ENCODE measurements at places on chromosomes 3 and 15. TPM values are rescaled to one million over a fixed set of nuclear protein-coding genes. Genes with fewer than 3 reads are reported as not detected.

- no peak for DNase-seq
Measured at GRCh38 chr3:50271314-50271936, 2.5 kb downstream of the SEMA3B start.

DNA sequence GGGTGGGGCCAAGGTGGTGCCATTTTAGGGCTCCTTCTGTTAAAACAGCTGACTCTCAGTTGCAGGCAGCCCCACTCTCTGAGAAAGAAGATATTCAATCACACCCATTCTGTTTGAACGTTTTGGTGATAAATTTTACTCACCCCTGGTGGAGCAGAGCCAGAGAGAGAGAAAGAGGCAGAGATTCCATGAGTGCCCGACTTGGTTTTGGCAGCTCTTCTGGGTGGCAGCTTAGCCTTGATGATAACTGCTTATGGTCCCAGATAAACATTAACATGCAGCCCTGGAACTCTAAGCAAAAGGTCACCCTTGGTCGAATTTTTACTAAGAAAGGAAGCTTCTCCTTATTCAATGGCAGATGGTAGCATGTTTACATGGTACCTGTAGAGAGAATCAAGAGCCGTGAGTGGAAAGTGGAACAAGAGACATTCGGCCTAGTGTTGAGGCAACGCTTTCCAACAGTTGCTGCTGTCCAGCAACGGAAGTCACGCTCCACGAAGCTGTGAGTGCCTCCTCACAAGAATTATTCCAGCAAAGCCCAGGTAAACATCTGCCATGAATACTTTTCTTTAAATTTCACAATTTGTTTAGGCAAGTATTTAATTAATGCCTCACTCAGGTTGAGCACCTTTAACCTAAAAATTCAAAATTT, 530.6 kb upstream of the ROBO2 start:
- no peak for DNase-seq

The PRICKLE2 gene
- not detected for total RNA-seq

The SLC25A36 gene
- 42.3 TPM for total RNA-seq

GRCh38 chr15:52527911-52528563, 643 bp downstream of the MYO5A start:
- DNase-seq: peak; percentile 70

GRCh38 chr15:51696566-51696965, 15.3 kb downstream of the SCG3 start:
- no peak for DNase-seq

- DNase-seq: no peak
Measured at GRCh38 chr3:176650478-176650877, 546.8 kb downstream of the TBL1XR1 start.

The GRK7 gene
- not detected for total RNA-seq

DNA sequence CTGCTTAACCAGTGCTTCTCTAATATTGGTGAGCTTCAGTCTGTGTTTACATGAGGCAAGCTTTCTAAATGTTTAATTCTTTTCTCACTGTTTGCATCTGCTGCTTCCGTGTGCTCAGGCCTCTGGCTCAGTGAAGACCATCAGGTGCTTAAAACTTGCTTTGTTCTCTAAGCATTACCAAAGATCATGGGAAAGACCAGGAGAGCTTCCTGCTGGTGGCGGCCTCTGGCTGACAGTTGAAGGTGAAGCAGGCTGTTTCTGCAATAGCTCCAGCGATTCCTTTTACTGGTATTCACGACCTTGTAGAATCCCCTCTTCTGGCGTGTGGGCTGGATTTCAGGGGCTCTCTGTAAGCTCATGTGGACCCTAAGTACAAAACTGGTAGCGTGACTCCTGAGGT, 45.1 kb downstream of the EDEM1 start:
- DNase-seq: no peak

The PPP1R2 gene
- 77.0 TPM for total RNA-seq

The SENP7 gene
- 12.9 TPM for total RNA-seq

DNA sequence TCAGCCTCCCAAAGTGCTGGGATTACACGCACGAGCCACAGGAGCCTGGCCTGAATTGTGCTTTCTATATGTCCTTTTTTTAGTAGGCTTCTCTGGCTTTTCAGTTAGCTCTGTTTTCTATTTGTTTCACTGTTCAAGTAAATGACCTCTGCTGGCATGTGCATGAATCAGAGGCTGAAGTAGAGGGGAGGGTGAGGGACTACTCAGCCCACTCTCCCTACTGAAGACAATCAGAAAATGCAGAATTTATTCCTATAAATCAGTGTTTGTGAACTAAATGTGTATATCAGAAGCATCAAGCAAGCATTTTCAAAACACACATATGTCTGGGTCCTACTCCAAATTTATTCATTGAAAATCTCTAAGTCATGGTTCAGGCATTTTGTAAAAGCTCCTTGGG, 45.0 kb downstream of the ZMAT3 start:
- no peak for DNase-seq

DNA sequence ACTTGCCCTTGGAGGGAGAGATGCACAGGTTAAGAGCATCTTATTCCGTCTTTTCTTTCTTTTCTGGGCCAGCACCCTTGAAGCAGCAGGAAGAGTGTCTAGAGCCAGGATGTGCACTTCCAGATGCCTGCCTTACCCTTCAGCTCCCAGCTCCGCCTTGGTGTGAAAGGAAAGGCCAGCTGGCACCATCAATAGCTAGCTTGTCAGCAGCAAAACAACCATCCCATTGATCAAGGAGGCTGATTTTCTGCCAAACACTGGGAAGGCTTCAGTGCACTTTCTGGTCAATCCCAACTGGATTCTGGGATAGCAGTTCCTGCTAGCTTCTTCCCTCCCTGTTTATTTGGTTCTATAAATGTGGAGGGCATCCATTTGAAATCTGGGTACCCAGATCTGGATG, 110.9 kb upstream of the GALNT15 start:
- no peak for DNase-seq

GRCh38 chr3:102238362-102238761, 196.5 kb upstream of the ZPLD1 start:
- no peak for DNase-seq

DNA sequence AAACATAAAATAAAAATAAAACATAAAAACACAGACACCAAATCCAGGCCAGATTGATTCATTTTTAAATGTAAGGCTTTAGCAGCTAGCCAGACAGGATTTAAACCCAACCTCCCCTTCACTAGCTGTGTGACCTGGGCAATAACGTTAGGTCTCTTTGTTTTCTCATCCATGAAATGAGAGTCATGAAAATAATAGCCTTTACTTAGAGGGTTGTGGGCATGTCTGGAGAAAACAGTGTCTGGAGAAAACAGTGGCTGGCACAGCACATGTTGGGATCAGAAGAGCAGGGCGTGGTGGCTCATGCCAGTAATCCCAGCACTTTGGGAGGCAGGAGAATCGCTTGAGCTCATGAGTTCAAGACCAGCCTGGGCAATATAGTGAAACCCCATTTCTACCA, 1.9 kb upstream of the DPPA4 start:
- DNase-seq: no peak

DNA sequence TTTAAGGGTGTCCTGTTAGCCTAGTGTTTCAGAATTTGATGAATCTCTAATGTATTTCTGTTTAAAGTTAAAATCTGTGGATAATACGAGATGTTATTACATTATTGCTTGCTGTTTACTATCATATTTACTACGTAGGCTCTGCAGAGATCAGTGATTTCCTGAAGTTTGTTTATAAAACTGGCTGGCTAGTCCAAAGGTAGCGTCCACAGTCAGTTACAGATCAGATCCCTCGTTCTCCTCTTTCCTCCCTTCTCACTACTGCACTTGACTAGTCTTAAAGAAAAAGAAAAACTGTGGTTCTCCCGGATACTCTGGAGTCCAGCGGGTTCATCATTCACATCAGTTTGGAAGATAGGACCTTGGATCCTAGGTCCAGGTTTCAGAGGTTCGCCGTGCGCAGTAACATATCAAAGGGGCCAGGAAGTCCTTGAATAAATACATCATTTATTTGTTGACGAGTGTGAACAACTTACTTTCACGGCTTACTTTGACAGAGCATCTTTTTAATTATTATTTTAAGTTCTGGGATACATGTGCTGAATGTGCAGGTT, 35.9 kb downstream of the ASB7 start:
- DNase-seq: no peak

DNA sequence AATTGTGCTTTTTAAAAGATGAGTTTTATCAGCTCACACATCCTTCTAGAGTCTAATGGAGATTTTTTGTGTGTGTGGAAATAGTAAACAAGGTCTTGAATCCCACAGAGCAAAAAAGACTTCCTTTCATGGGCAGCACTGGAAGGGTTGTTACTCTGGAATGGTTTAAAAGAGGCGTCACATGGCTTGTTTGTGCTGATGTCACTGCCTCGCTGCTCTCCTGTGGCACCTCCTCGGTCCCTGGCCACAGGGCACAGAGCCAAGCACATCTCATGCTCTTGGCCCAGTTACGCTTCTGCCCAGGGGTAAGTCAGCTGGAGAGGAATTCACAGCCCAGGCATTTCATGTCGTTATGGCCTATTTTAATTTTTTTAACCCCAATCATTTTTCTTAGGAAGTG, 53.2 kb downstream of the PGPEP1L start:
- DNase-seq: no peak

GRCh38 chr15:62545467-62546227, 380.6 kb upstream of the C2CD4B start:
- DNase-seq: no peak

- peak; percentile 14 for DNase-seq
Measured at GRCh38 chr3:62558549-62559112, 185.3 kb upstream of the FEZF2 start.

GRCh38 chr3:127814325-127814781, 8.0 kb downstream of the MGLL start:
- DNase-seq: no peak

- no peak for DNase-seq
Measured at GRCh38 chr3:45628746-45629145, 34.2 kb downstream of the LIMD1 start.

The PLCH1 gene
- 0.16 TPM for total RNA-seq

DNA sequence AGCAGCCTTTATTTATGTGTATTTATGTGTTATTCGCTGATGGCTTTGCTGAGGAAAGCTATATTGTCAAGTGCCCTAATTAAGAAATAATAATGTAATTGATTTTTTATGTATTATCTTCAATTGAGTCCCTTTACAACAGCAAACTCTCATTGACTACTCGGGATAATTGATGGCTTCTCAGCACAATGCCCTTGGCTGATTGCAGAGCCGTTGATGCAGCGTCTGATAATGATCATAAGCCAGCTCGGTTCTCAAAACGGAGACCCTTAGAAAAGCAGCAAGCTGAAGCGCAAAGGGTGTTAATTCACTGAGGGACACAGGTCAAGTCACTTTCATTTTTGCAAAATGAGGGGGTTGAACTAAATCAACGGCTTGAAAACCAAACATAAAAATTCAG, 357.1 kb upstream of the KCNH8 start:
- DNase-seq: no peak

DNA sequence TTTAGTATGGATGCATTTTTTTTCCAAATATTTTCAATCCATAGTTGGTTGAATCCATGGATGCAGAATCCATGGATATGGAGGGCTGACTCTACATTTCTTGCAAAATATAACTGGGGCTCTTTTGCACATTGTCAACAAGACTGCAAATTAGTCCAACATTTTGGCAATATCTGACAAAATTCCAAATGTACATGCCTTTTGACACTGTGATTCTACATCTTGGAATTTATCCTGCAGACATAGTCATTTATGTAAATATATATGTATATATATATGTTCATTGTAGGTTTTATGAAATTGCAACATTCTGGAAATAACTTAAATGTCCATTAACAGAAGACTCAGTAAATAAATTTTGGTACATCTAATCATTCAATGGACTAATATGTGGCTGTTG, 203.0 kb downstream of the THRB start:
- DNase-seq: no peak

DNA sequence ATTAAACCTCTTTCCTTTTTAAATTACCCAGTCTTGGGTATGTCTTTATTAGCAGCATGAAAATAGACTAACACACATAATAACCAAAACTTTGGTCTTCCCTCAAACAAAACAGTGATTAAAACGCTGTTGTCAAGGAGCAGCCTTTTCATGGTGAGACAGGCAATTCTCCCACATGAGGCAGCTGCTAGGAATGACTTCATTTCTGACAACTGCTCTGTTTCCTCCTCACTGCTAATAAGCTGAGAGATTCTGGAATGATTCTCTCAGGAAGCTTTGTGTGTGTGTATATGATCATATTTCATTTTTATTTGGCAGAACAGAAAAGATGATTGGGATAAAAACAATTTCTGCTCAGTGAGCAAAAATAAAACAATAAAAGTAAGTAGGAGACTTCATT, 580.6 kb upstream of the ADAMTS9 start:
- DNase-seq: no peak

DNA sequence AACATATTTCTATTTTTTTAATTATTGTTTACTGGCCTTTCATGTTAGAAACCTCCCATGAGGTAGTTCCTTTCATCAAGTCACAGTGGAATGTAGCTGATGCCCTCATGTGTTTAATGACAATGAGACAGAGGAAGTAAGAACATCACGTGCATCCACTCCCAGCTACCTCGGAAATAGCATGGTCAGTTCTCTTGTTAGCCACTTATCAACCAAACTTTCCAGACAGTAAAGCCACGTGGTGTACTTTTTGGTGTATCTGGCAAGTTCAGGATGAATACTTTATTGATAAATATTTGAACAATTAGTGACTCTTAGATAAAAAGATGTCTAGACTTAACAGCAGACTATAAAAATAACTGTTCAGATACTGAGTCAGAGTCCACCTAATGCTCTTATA, 781.7 kb downstream of the MECOM start:
- no peak for DNase-seq

The UPK1B gene
- 0.41 TPM for total RNA-seq

GRCh38 chr3:58416191-58416590, 17.4 kb downstream of the PDHB start:
- DNase-seq: no peak

GRCh38 chr15:45391746-45392583, 13.6 kb upstream of the GATM start:
- peak; percentile 17 for DNase-seq

The FGF12 gene
- not detected for total RNA-seq

DNA sequence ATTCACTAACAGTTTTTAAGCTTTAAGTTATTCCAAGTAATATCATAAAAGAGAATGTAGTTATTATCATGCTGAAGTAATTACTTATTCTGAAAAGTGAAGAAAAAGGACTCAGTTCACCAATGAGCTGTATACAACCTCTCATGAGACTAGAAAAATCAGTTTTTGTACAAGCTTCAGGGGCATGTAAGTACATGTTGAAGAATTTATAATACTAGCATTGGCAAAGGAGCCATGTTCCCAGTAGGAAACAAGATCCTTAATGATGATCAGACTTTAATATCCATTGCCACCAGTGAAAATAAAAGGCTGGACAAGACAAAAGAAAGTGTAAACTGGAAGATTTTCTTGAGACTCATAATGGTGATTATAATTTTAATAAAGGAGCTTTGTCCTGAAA, 532.8 kb downstream of the PLOD2 start:
- no peak for DNase-seq

- no peak for DNase-seq
Measured at GRCh38 chr3:129992781-129993180, 18.3 kb downstream of the TRH start.

The TBC1D5 gene
- total RNA-seq: 53.9 TPM

The TNFAIP8L3 gene
- not detected for total RNA-seq

- DNase-seq: no peak
Measured at GRCh38 chr3:188948997-188949389, 222.8 kb upstream of the TPRG1 start.

Measured in activated CD4-positive, alpha-beta T cell treated with anti-CD3 and anti-CD28 coated beads for 36 hours (primary cell).